Dermis blood vessel endothelial cell (primary cell): ENCODE measurements at places on chromosomes 7 and 10.

DNA sequence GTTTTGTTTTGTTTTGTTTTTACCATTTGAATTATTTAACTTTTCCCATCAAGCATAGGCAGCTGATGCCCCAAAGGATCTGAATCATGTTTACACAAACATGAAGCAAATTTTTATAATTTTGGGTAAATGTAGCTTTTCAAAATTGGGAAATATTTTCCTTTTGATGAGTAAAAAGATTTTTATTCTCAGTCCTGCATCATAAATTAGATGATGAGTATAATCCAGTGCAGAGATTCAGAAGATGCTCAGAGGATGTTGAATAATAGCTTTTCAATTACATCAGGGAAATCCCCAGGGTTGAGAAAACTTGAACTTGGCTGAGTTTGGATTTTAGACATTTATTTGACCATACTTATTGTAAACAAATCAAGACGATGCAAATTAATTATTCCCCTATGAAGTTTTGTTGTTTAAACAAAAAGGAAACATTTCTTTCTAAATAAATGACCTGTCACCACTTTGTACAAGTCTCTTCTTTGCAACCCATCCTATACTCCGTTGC is 121.7 kb downstream of the FAM204A start:
- no peak for DNase-seq

DNA sequence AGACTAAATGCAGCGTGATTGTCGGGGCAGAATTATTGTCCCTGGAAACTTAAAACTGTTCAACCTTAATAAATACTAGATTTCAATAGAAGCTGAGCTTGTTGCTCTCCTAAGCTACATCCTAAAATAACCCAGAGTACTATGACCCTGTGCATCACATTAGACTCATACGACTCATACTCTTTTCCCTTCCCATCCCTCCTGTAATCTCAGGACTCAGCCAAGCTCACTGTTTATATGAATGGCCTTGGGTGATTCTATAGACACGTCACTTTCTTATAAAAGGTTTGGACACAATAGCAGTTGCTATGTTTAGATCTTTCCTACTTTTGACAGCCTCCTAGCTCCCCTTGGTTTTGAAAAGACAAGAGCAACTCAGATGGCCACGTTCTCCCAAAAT is 17.2 kb downstream of the TCF7L2 start:
- no peak for DNase-seq

DNA sequence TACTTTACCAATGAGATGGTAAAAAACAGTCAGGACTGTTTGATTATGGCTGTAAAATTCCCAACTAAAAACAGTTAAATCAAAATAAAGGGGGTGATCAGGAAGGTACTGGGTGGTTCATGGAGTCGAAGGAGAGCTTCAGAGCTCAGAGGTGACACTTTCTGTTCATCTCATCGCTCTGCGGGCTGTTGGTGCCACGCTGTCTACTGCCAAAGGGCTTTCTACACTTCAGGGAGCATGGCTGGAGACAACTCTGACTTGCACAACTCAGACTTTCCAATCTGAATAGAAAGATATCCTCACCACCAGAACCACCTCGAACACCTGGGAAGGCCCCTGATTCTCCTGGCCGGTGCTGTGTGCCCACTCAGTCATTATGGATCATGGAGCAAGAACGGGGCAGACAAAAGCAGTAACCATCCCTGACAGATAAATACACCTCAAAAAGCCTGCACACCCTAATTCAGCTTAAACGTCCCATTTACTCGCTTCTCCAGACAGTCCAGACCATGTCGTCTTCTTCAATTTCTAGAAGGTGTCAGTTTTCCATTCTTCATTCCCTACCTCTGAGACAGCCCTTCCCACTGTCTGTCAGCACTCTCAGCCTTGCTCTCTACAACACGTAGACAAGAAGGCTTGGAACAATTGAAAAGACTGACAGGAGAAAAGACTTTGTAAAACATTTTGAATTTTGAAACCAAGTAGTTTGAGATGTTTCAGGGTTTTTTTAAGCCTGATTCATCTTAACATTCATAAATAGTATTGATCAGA is 348.7 kb upstream of the NFE2L3 start:
- DNase-seq, result no peak

DNA sequence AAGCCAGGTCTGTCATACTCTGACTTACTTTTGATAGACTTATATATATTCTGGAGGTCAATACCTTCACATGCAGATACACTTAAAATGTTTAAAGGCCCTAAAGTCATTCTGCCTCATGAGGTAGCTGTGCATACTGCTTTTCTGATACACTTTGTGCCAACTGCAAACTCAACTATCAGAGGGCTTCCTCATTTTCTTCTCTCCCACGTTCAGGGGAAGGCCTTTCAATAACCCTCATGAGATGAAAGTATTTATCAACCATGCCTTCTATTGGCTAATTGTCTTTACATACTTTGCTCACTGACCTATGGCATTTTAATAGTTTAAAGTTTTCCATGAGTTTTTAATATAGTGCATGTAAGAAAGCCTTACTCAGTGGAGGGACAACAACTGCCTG is 112.7 kb upstream of the AMPH start:
- DNase-seq, result no peak

GRCh38 chr7:23662124-23662983 is 17.6 kb upstream of the FAM221A start:
- no peak for DNase-seq

DNA sequence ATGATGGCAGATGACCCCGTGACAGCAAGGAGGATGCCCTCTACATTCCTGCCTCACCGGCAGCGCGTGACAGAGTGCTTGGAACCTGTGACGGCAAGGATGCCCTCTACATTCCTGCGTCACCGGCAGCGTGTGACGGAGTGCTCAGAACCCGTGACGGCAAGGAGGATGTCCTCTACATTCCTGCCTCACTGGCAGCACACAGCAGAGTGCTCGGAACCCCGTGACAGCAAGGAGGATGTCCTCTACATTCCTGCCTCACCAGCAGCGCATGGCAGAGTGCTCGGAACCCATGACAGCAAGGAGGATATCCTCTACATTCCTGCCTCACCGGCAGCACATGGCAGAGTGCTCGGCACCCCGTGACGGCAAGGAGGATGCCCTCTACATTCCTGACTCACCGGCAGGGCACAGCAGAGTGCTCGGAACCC is 231.0 kb downstream of the DIP2C start:
- peak; percentile 71 for DNase-seq

DNA sequence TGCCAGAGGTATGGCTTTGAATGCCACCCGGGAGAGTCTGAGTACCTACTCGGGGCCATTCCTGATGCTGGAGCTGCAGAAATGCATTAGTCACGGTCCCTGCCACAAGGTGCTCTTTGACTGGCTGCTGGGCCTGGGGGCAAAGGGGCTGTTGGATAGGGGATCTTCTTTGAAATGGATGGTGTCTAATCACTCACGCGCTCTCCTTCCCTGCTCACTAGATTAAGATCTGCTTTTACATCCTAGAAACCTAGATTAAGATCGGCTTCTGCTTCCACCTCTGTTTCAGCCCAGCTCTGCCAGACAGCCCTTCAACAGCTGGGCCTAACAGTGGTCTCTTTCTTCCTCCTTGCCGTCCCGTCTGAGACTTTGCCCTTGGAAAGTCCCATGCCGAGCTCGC is 57.2 kb downstream of the PAX2 start:
- DNase-seq, result no peak

DNA sequence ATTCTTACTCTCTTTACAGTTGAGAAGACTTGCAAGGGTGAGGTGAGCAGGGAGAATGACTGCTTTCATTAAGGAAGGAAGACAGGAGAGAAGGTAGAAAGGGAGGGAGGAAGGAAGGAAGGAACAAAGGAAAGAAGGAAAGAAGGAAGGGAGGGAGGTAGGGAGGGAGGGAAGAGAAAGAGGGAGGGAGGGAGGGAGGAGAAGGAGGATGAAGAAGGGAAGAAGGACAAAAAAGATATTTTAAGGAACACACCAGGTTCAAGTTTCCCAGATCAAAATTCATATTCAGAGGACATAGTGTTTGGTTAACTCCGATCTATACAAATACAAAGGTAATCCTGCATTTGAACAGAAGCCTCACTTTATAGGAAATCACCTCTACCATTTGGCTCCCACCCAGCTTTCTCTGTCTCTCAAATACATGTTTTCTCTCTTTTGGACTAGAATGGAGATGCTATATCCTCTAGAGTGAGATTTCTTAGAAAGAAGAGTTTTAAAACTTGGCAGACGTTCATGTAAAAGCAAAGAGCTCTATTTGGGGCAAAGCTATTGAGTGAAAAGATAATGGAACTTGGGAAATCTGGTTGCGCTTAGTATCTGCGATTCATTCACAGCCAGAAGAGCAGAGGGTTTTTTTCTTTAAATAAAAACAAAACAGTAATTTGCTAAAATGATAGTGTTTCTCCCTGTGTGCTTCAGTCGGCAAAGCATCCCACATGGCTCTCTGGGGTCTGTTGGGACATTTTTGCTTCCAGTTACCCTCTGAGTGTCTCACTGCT is 261.9 kb upstream of the LYZL1 start:
- no peak for DNase-seq

GRCh38 chr7:113684165-113684564 is 234.6 kb downstream of the PPP1R3A start:
- no peak for DNase-seq

DNA sequence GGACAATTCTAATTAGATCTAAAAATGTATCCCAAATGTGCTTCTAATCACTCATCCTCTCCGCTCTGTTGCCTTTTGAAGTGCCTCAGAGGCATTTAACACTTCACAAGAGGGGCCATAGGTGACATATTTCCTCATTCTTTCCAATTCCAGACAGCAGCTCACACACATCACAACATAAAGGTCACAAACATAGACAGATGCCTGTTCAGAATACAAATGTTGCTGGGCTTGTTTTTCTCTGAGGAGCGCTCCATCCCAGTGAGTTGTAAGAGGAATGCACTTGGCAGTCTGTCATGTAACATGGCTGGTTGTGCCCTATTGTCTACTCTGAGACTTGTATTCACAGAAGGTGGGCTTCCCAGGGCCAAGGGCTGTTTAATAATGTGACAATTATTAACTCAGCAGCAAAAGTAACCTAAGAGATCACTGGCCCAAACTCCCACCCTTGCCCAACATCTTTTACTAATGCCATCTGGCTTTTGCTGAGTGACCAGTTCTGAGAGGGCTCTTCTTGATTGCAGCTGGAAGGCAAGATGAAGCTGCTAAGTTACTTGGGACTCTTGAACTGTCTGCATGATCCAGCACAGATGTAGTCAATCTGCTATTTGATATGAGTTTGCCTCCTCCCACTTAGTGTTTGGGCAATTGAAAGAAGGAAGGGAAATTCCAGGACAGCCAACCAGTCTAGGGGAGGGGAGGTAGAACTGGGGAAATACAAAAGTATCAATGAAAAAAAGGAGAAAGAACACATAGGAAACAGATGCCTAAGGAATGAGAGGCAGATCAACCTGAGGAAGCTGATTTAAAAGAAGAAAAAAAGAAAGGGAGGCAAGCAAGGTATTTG is 13.6 kb downstream of the PON2 start:
- DNase-seq, result no peak

DNA sequence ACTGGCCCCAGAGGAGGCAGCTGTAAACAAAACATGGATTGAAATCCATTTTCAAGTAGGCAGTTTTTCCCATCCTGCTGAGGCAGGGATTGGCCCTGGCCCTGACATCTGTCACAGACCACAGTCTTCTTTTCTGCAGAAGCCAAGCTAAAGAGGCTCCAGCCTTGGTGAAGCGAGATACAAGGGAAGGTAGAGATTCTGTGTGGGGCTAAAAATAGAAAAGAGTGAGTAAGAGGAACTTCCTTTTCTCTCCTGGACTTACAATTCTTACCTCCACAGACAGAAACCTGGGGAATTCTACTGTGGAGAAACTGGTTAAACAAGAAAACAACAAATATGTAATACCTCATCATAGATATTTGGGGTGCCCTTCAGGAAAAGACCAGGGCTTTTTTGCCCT is 624.8 kb upstream of the FZD8 start:
- DNase-seq, result no peak

- DNase-seq, result no peak
These were observed 466 bp upstream of the GPR26 start for GRCh38 chr10:123665491-123666286.

DNA sequence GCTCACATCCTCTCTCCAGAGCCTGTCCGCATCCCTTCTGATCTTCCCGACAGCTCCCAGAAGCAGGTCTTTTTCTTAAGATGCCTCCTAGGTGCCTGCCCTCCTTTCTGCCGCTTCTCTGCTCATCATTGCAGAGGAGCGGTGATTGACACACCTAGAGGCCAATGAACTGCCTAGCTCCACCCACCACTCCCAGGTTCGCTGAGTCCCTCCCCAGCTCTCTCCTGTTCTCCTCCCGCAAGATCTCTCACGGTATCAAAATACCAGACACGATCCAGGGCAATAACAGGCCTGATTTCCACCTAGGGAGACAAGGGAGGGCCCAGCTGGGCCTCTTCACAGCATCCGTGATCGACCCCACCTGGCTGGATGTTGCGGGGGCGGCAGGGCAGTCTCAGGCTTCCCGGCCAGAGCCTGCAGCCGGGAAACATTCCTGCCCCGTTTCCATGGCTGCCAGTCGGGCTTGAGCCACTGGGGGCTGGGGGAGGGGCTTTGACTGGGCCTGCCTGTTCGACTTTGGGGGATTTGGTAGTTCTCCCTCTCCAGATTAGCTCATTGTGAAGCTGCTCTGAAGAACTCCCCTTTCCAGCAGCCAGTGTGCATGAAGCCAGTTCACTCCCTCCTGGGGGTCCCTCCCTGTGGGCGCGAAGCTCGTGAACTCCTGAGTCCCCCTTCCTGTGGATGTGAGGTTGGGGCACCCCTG is 373.5 kb downstream of the RPS24 start:
- DNase-seq, result peak; percentile 75

- no peak for DNase-seq
These were observed 203.5 kb downstream of the CTNNA3 start for GRCh38 chr10:67492317-67493019.

DNA sequence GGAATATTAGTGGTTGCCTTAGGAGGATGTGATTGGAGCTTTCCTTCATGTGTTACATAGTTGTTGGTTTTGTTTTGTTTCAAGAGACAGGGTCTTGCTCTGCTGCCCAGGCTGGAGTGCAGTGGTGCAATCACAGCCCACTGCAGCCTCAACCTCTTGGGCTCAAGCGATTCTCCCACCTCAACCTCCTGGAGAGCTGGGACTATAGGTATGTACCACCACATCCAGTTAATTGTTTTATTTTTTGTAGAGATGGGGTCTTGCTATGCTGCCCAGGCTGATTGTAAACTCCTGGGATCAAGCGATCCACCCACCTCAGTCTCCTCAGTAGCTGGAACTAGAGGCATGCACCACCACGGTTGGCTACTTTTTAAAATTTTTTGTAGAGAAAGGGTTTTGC is 86.1 kb downstream of the RABGEF1 start:
- no peak for DNase-seq

GRCh38 chr10:31596765-31597164 is 277.7 kb downstream of the ZEB1 start:
- DNase-seq, result no peak

- peak; percentile 88 for DNase-seq
These were observed 58.2 kb upstream of the DNAAF5 start for GRCh38 chr7:668139-668931.
